ENCODE measurements at places on chromosomes 11 and 22.

DNA sequence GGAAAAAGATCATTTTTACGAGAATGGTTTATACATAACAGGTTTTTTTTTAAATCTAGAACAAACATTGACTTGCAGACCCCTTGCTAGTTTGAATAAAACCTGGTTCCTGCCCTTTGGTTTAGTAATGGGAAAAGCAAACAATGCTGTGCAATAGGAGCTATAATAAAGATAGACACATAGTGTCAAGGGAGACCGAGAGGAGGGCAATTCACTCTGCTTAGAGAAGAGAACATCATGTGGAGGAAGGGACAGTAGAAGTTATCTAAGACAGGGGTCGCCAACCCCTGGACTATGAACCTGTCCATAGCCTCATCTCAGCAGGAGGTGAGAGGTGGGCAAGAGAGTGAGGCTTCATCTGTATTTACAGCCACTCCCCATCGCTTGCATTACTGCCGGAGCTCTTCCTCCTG is 7.0 kb upstream of the RDX start:
- DNase-seq, result no peak

DNA sequence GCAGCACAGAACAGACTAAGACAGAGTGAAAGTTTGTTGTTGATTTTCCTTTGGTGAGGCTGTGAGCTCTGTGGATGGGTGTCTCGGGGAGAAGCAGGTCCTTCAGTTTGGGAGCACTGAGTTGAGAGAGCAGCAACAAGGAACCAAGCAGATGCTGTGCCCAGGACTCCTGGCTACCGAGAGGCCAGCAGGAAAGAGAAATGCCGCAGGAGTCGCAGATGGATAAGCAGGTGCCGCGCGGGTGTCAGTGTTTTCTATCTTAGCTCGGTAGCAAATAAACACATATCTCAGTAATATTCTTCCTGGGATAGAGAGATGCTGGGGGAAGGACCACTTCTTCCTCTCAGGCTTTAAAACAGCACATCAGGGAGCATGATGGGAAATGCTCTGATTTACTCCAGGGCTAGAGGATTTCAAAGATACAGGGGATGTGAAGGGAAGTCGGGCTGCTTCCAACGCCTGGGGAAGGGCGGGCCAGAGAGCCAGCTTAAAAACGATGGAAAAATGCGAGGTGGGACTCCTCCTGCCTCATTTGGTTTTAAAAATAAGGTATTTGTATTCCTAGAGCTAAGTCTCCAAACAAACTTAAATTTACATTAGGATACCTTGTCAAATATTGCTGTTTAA is 470.7 kb upstream of the B3GAT1 start:
- no peak for DNase-seq

GRCh38 chr11:61287338-61287977 is 7.7 kb downstream of the VWCE start:
- no peak for DNase-seq

GRCh38 chr11:115379528-115379927 is 124.7 kb downstream of the CADM1 start:
- DNase-seq, result no peak

DNA sequence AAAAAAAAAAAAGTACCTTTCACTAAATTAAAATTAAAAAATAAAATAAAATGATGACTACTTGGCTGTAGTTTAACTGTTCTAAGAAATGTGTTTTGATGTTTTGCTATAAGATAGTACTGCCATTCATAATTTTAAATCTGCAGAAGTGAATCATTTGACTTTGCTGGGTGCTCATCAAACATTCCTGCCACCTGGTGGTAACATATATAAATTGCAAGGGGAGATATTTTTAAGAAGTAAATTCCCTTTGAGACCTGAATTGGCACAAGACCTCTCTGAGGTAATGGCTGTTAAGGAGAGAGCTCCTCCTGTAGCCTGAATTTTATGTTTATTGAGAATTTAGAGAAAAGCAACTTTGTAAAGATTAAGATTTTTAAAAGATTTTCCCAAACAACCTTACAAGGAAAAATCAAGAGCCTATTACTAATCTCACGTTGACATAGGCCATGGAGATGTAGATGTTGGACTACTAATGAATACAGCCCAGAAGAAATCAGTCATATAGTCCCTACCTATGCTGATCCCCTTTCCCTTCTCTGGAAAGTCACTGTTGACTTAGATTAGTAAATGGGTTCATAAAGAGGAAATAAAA is 11.9 kb upstream of the NARS2 start:
- no peak for DNase-seq

DNA sequence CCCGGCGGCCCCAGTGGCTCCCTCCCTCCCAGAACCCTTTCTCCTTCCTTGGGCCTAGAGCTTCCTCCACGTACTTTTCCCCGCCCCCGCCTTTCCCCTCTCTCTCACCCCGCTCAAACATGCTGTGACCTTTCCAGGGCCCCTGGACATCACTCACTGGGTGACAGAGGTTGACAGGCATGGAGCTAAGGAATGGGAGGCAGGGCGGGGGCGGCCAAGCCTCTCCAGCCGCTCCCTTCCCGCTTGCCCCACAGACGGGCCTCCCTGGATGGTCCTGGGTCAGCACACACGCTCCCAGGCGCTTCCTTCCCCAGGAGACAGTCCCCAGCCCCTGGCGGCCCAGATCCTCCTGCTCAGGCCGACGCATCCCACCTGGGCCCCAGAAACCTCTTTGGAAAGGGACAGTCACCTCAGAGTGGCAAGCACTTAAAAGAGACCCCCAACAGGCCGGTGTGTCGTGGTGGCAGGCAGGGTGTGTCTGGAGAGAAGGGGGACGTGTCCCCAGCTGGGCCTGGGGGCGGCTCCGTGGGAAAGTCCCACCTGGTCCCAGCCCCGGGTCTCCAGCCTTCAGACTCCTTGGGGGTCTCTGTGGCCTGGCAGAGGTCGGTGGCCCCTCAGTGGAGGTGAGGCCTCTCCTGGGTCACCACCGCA is 8.8 kb downstream of the H19 start:
- DNase-seq, result no peak

- peak; percentile 67 for DNase-seq
These were observed 9.5 kb upstream of the EHD1 start for GRCh38 chr11:64887757-64888405.

GRCh38 chr11:99260696-99261095 is 239.9 kb downstream of the CNTN5 start:
- DNase-seq, result no peak

DNA sequence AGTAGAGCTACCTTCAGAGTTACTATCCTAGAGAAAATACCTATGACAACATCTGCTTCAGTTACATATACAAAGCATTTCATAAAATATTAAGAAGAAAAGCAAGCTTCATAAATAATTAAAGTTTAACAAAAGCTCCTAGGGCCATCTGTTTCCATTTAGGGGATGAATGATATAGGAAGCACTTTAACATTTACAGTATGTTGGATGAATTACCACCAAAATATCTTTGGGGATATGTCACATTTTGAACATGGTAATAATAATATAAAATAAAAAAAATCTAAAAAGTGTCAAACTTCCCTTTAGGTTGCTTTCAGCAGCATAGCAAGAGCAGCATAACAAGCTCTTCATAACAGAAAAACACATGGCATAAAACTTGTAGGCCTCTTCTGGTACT is 104.6 kb downstream of the ATG16L2 start:
- DNase-seq, result no peak

- no peak for DNase-seq
These were observed 44.7 kb downstream of the CCDC90B start for GRCh38 chr11:83241291-83241946.

DNA sequence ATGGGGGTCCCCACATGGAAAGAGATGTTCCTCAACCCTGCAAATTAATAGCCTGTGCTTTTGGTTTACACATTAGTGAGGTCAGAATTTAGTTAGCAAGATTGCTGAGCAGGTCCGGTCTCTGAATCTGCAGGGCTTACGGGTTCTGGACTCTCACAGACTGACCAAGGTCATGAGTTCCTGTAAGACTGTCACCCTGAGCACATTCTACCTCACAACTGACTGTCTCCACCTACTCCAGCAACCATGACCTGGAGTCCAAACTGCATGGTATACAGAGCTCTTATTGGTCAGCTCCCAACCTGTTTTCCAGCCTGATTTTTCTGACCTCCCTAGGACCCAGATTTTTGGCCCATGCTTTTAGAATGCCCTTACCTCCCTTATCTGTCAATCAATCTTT is 28.2 kb downstream of the DKK3 start:
- no peak for DNase-seq

DNA sequence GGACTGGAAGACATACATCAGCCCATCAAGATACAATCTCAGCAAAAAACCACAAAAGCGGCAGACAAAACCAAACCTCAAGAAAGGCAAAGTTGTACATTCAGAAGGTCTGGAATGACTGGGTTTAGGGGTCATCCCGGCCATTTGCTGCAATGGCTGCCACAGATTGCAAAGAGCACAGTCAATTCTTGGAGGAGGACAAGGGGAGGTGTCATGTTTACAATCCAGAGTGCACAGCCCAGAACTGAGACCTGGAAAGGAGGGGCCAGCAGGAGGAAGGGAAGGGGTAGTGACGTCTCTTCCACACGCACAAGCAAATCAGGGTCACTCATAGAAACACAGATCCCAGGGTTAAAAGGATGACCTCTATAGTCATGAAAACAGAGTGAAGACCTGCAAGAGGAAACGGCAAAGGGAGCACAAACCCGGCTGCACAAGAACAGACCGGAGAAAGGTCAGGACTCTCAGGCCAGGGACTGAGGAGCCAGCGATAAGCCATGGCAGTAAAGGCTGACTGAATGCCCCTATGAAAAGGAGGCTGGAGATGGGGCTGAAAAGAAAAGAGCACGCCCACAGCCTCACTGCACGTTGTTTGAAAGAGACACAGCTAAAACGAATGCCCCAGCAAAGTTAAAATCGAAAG is 18.2 kb upstream of the MUC5AC start:
- no peak for DNase-seq

GRCh38 chr11:88188251-88188931 is 13.1 kb upstream of the RAB38 start:
- DNase-seq, result no peak

GRCh38 chr11:72781063-72781312 is 12.9 kb downstream of the STARD10 start:
- DNase-seq, result no peak

DNA sequence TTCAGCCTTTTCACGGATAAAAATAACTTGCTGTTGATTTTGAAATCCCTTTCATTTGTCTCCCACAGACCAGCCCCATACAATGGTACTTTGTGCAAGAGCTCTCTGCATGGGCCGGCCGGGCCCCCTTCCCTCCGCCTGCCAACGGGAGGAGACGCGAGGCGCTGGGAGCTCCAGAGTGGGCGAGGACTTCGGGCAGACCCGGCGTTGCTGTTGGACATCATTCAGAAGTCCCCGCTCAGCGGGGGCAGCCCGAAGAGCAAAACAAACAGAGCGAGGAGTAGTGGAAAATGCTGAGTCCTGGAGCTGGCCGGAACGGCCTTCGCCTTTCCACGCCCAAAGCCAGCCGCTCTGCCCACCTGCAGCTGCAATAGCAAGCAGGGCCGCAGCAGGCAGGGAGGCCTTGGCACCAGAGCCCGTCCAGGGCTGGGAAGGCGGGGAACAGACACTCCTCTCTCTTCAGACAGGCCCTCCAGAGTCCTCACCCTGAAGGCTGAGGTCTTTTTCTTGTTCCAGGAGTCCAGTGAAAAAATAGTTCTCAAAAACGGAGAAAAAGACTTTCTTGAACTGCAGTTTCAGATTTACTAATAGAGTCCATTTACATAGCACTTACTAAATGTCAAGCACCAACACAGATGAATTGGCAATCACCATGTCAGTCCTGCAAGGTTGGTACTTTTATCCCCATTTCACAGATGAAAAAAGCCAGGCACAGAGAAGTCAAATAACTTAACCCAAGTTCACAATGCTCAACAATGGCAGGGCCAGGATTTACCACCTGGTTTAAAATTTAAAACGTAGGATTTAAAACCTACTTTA is 135.5 kb downstream of the ETS1 start:
- DNase-seq, result no peak

DNA sequence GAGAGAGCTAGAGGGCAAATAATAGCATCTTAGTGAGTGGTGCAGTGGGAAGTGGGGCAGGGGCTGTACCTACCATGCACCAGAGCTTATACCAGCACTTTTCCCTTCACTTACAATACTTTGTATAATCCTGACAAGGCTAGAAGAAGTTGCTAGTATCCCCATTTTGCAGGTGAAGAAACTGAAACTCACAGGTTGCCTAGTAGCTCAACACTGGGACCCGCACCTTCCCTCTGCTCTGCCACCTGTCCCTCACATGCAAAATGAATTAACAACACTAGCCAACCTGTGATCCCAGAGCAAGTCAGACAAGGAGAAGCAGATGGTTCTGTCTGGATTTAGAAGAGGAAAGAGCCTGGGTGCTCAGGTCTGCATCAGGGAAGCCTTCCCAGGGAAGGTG is 510.4 kb downstream of the BUD13 start:
- DNase-seq, result no peak

DNA sequence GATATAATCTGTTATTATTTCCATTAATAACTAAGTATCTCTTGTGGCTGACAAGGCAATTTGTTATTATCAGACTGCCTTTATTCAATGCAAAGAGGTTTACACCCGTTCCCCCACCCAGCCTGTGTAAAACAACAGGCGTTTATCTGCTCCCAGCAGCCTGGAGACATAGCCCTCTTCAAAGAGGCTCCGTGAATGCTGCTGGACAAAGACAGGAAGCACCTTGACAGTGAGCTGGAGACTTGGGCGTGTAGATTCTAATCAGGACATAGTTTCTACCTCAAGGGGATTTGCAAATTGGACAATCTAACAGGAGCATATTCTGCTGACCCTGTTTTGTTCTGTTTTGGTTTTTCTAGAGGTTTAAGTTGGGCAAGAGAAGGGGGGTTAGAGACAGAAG is 733.0 kb upstream of the KIRREL3 start:
- no peak for DNase-seq

DNA sequence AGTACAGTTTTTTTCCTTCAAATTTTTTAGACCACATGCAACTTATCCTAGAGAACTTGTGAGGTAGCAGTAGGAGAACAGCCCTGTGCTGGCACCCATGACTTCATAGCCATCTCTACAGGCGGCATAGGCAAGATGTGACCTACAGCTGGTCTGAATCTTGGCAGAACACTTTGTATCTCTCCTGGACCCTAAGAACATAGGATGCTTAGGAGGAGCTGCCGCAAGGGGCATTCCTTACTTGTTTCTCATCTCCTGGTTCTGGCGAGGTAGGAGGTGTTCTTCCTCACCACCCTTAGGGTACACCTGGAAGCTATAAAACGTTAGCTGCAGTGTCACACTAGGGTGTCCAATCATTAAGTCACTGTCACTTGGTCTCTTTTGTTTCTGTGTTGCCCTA is 16.4 kb downstream of the CWC15 start:
- no peak for DNase-seq

DNA sequence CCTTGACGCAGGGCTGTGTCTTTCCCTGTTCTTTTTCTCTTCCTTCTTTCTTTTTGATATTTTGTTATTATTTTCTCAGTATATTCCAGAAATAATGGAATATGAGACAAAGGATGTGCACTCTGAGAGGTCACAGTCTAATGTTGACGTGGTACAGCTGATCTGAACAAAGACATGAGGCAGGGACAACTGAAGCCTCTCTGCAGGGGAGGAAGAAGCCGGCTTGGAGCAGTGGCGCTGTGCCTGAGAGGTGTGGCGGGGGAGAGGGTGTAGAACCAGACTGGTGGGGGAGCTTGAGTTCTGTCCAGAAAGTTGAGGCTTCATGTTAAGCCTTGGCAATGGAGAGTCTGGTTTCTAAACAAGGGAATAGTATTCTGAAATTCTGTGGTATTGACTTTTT is 34.7 kb downstream of the ADAMTS15 start:
- no peak for DNase-seq
